ENCODE measurements at places on chromosomes 5 and 9.

- no peak for DNase-seq
Measured at GRCh38 chr5:135243556-135244285, 155.3 kb downstream of the MACROH2A1 start.

GRCh38 chr9:122107291-122107805 lies 14.2 kb upstream of the TTLL11 start:
- no peak for DNase-seq

DNA sequence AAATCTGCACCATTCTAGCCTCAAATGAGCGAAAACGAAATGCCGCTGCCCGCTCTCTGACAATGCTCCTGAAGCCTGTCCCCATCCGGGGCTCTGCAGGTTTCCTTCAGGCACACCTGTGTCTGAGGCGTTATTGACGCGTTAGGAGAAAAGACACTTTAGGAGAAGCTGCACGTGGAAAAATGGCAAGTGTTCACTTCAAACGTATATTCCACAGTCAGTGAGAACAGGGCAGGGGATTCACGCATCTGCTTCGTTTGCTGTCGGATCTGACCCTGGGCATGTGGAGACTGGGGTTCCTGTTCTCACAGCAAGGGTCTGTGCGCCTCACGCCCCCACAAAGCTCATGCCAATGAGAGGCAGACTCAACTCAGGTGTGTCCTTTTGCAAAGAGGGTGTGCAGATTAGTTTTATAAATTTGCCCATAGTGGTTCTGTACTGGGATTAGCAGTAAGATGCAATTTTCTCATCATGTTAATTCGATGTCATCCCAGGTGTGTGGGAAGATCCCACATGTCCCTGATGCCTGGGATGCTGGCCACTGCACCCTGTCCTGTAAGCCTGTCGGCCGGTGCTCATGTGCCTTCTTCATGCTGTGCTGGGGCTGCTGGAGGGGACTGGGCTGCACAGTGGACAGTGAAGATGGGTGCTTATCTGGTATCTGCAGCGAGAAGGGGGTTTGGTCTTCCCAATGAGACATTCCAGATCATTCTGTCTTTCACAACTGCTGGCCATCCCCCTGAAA lies 11.2 kb upstream of the TBC1D9B start:
- DNase-seq, result no peak

DNA sequence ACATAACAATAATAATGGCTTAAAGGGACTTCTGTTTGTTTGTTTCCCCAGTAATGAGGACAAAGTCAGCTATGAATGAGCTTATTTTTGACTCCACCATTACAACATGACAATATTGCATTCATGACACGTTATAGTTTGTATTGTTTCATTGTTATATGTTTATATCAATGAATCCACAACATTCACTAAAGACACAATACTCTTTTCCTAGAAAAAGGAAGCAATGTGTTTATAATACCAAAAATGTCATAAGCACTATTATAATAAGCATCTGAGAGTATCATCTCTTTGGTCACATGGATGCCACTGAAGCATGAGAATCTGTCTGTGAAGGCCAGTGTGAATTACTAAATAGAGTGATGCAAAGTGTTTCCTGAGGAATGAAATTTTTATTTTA lies 1026.9 kb upstream of the C9orf72 start:
- no peak for DNase-seq

DNA sequence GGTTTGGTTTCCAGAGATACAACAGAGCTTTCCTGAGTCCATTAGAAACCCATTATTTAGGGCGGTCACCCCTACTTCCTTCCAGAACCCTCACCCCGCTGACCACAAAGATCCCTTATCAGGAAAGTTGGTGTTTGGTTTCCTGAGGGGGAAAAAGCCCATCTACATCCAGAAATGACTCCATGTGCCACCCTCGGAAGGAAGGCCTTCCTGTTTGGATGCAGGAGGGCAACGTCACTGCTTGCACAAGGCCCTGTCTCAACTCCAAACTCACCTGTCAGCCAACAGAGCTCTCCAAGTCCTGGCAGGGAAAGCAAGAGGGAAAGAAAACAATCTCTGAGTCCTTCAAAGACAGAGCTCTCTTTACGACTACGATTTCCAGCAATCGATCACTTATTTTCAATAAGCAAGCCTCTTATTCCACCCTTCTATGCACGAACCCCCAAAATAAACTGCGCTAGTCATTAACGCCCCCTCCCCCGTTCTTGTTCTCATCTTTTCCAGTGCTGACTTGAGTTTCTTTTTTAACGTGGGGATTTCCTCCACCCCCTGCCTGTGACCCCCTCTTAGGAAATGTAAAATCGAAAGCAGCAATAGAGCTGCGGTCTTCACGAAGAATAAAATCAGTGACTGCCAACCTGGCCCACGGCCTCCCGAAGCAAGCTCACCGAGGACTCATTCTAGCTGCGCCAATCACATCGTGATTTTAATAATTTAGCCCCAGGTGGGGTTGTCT lies 35.7 kb upstream of the NTNG2 start:
- DNase-seq, result no peak

- DNase-seq, result no peak
Measured at GRCh38 chr5:38403877-38404635, 145.7 kb downstream of the EGFLAM start.

GRCh38 chr9:108569624-108570023 lies 286.2 kb downstream of the ACTL7B start:
- DNase-seq, result no peak

- DNase-seq, result no peak
Measured at GRCh38 chr9:76086539-76086938, 196.1 kb downstream of the PCSK5 start.

DNA sequence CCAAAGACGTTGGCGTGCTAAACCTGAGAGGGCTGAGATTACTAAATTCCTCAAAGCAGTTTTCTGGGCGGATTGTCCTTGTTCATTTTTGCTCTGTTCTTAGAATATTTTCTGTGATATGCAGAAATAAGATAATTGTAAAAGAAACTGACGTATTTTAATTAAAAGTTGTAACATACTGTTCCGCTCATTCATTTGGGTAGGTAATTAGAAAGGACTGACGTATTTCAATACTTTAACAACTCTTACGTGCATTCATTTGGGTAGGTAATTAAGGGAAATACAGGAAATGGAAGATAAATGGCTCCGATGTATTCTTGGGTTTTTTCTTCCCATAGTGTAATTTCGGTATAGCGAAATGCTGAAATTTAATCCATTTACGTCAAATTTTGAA lies 1.1 kb downstream of the OSTF1 start:
- DNase-seq, result no peak

- no peak for DNase-seq
Measured at GRCh38 chr5:178590924-178591423, 781 bp upstream of the COL23A1 start.

GRCh38 chr5:180069589-180070247 lies 1.8 kb downstream of the RNF130 start:
- no peak for DNase-seq

- no peak for DNase-seq
Measured at GRCh38 chr5:97936231-97936630, 753.2 kb upstream of the RIOK2 start.

DNA sequence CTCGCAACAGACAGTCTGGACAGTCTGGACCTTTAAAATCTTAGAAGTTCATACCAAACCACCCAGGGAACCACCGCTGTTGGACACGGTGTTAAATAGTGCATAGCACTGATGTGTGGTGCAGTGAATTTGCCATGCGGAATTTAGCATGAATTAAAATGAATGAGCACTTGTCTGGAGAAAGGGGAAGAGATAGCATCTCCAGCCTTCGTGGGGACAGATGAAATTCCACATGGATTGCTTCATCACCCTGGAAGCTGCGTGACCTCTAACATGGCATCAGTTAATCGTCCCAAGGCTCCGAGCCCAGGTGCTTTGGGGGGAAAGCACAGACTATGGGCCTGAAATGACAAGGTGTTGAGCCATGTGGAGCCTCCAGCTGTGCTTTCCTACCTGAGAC lies 91.4 kb downstream of the ADAMTS16 start:
- DNase-seq, result no peak

DNA sequence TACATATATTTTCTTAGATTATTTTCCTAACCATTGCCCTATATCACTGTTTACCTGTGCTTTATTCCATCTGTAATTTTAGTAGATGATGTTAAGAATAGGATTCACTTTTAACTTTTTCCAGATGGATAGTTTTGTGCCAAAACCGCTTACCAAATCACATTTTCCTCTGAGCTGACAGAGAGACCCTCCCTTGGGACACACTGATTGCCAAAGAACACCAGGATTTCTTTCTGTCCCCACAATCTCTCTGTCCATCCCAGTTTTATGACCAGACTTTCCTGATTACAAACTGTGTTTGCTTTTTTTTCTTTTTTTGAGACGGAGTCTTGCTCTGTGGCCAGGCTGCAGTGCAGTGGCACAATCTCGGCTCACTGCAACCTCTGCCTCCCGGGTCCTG lies 81.3 kb upstream of the SPATA31C2 start:
- DNase-seq, result no peak

GRCh38 chr9:136880651-136881050 lies 5.7 kb upstream of the TRAF2 start:
- no peak for DNase-seq

- DNase-seq, result no peak
Measured at GRCh38 chr9:136997830-136998234, 1.5 kb upstream of the CLIC3 start.

- DNase-seq, result no peak
Measured at GRCh38 chr5:170552621-170553115, 48.8 kb downstream of the KCNIP1 start.

GRCh38 chr5:87027570-87027969 lies 240.1 kb upstream of the RASA1 start:
- no peak for DNase-seq

- no peak for DNase-seq
Measured at GRCh38 chr5:110019780-110020179, 330.1 kb downstream of the MAN2A1 start.

- DNase-seq, result no peak
Measured at GRCh38 chr9:109585796-109586195, 87.7 kb upstream of the PTPN3 start.

DNA sequence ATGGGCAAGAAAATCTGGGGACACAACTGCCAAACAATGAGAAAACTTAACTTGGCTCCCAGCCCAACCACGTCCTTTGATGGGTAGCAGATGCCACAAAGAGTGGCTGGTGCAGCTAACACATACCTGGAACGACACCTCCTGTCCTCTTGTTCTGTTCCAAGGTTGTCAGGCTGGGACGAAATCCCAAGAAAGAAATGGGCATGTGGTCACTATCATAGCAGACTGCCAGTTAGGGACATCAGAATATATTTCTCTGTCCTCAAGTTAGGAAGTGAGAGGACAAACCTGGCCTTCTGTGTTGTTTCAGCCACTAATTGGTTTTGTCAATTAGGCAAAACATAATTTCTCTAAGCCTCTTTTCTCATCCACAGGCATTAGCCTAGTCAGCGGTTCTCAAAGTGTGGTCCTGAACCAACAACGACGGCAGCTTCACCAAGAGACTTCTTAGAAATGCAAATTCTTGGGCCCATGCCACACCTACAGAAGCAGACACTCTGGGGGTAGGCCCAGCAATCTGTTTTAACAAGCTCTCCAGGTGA lies 63.4 kb downstream of the RAPGEF1 start:
- no peak for DNase-seq

DNA sequence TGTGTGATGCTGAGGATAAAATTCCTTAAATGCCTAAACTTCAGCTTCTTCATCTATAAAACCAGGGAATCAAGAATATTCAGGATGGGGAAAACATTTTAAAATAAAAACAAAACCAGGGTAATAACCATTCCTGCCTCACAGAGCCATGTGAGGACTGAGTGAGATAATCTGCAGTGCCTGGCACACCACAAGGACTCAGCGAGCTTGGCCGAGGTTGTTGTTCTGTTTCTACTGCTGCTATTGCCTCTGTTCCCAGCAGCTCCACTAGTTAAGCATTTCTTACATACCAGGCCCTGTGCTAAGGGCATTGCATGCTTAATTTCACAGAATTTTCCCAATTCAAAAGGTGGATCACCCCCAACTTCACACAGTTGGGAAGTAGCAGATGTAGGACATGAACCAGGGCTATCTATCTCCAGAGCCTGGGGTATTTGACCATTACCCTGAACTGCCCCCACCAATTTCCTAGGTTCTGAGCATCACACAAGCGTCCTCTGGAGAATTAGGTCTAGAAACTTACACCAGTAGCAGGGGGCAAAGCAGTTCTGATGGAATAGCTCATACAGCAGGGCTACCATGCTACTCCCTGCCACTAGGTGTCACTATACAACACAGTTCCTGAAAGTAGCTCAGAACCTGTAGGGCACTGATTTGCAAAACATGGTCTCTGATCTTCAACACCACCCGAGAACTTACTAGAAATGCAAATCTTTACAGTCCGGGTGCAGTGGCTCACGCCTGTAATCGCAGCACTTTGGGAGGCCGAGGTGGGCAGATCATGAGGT lies 74.3 kb downstream of the LRSAM1 start:
- DNase-seq, result no peak

- no peak for DNase-seq
Measured at GRCh38 chr9:137359850-137360249, 57.8 kb upstream of the NRARP start.

DNA sequence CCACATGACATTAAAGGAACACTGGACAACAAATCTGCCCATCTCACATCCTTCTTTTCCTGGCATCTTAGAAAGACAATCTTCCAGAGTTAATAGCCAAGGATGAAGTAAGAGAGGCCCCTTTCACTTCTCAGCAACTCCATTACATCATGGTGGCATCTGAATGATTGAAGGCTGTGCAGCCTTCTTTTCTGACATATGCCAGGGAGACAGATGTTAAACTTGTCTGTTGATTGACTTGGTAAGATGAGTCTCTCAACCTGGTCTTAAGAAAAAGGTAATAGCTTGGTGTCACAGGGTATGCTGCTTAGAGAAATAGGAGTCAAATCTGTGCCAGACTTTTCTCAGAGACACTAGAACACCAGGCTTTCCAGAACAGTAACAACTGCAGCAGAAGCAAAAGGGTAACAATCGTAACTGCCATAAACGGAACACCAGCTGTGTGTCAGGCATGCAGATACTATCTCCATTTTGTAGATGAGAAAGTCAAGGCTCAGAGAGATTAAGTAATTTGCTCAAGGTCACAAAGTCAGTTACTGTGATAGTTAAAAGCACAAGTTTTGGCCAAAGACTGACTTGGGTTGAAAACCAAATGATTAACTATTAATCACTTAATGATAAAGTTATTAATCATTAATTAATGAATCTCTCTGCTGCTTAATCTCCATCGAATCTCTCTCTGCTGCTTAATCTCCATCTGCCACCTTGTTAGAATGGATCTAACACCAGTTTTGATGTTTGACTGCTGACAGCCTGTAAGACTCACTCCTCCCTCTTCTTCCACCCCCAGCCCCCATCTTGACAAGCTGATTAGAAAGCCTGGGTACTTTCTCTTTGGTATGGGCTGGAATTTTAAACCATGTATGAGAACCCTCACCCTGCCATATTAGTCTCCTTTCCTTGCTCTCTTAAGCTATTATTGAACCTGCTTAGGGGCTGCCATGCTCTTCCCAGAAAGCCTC lies 353.5 kb downstream of the ENC1 start:
- DNase-seq, result no peak

- DNase-seq, result no peak
Measured at GRCh38 chr5:178312880-178313282, 80.3 kb upstream of the PHYKPL start.

GRCh38 chr9:84331119-84331809 lies 9.3 kb downstream of the SLC28A3 start:
- DNase-seq, result no peak

- DNase-seq, result no peak
Measured at GRCh38 chr9:96483733-96484390, 33.9 kb downstream of the HABP4 start.

- DNase-seq, result no peak
Measured at GRCh38 chr5:40333459-40334241, 346.1 kb upstream of the PTGER4 start.
